ENCODE measurements at places on chromosomes 1 and 21.

DNA sequence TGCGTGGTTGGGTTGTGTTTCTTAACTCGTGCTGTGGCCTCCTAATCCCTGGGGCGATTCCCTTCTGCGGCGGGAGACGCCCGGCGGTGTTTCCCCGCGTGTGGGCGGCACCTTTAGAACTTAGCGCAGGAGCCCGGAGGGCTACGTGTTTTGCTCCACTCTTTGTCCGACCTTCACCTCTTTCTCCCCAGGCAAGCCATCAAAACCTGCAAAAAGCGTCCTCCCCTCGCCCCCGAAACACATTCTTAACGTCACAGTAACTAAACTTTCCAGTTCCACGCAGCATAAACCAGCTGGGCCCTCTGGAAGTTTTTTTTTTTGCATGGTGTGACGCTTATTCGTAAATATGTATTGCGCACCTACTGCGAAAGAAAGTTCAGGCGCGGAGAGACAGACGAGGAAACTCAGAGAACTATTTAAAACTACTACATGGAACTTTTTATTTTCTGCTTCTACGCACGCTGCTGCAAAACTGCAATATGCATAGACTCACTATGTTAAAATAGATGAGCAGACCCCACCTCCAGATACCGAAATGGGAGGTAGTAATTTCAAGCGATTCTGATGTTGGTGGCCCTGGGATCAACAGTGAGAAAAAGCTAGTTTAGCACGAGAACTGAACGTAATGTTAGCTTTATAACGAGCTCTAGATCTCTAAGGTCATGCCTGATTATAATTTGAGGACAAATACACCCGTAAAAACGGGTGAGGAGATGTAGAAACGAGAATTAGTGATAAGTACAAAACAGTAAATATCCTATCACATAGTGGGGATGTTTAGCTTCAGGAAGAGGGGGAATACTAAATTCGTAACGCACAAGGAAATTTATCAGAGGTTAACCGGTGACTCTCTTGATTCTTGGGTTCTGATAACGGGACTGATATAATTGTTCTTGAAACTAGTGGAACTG is 920 bp downstream of the MTR start:
- no peak for DNase-seq

- no peak for DNase-seq
These were observed 528.5 kb downstream of the MATN1 start for GRCh38 chr1:30194741-30195423.

DNA sequence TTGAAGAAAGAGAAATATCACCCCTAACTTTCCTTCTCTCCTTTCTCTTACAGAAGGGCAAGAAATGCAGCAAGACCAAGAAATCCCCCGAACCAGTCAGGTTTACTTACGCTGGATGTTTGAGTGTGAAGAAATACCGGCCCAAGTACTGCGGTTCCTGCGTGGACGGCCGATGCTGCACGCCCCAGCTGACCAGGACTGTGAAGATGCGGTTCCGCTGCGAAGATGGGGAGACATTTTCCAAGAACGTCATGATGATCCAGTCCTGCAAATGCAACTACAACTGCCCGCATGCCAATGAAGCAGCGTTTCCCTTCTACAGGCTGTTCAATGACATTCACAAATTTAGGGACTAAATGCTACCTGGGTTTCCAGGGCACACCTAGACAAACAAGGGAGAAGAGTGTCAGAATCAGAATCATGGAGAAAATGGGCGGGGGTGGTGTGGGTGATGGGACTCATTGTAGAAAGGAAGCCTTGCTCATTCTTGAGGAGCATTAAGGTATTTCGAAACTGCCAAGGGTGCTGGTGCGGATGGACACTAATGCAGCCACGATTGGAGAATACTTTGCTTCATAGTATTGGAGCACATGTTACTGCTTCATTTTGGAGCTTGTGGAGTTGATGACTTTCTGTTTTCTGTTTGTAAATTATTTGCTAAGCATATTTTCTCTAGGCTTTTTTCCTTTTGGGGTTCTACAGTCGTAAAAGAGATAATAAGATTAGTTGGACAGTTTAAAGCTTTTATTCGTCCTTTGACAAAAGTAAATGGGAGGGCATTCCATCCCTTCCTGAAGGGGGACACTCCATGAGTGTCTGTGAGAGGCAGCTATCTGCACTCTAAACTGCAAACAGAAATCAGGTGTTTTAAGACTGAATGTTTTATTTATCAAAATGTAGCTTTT is 2.4 kb downstream of the CCN1 start:
- no peak for DNase-seq

DNA sequence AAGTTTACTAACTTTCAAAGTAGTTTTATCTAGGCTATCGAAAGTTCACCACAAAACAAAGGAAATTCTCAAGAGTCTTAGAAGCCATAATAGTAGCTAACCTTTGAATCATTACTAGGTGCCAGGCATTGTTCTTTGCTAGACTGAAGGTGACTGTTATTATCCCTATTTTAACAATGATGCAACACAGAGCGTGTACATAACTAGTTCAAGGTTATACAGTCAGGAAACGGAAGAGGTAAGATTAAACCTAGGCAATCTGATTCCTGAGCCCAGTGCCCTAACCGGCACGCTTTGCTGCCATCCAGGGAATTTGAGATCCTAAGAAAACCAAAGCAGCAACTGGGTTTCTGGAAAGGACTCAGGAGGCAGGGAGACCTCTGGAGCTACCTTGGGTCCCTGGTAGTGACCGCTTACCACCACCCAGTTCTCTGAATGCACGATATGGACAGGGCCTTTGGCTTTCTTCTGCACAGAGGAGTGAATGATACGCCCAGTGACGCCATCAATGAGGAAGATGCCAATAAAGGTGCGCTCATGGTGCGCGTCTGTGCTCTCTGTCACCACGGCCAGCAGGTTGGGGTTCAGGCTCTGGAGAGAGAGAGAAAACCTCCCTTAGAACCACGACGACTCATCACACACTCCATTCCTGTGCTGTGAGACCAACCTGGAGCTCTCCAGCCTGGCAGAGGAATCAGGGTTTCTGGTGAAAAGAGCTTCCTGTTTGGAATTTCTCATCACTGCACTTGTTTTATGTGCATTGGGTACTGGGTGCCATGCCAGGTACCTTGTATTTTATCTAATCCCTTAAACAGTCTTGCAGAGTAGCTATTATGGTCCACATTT is 13.1 kb upstream of the UBR4 start:
- DNase-seq = no peak

DNA sequence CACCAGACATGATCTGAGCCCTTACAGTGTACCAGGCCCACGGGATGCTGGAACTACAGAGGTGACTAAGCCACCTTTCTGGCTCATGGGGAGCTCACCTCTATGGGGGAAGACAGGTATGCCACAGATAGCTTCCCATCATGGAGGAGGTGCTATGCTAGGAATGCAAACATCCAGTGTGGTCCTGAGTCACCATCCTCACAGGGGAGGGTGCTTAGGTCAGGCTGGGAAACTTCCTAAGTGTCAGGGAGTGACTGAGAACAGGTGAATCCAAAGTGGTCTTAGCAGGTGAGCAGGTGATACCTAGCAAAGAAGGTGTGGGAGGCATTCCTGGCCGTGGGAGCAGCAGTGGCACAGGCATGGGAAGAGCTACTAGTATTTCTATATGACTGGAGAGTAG is 8.6 kb upstream of the RASSF5 start:
- DNase-seq = no peak

GRCh38 chr1:241716915-241717656 is 65.0 kb downstream of the WDR64 start:
- no peak for DNase-seq

DNA sequence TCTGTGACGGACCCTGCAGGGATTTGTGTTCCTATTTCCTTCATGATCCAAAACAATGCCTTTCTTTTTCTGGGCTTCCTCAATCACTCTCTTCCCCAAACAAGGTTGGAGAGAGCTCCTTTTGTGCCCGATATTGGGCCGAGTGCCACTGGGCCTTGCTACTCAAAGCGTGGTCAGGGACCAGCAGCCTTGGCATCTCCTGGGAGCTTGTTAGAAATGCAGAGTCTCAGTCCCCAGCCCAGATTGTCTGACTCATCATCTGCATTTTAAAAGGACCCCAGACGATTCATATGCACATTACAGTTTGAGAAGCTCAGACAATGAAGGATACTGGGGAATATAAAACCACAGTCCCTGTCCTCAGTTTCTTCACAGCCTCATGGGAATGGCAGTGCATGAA is 19.9 kb downstream of the ADORA1 start:
- DNase-seq = no peak

- no peak for DNase-seq
These were observed 81.7 kb downstream of the SSBP3 start for GRCh38 chr1:54324251-54325140.

DNA sequence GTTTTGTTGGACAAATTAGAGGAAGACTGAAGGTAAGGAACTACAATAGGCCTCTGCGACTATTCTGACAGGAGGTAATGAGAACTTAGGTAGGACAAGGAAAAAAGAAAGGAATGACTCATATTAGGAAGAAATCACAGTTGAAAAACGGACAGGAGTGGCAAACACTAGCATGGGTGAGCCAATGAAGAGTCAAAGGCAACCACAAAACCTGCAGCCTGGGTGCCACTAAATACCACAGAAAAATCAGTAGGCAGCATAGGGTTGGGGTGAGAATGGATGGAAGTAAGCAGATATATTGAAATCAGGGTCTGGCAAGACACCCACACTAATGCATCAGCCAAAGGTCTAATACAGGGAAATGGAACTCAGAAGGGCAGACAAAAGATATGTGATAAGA is 10.0 kb downstream of the RBM34 start:
- DNase-seq = no peak

- no peak for DNase-seq
These were observed 131.2 kb downstream of the SIM2 start for GRCh38 chr21:36830100-36830499.

GRCh38 chr1:11272544-11272831 is 510 bp upstream of the UBIAD1 start:
- no peak for DNase-seq

DNA sequence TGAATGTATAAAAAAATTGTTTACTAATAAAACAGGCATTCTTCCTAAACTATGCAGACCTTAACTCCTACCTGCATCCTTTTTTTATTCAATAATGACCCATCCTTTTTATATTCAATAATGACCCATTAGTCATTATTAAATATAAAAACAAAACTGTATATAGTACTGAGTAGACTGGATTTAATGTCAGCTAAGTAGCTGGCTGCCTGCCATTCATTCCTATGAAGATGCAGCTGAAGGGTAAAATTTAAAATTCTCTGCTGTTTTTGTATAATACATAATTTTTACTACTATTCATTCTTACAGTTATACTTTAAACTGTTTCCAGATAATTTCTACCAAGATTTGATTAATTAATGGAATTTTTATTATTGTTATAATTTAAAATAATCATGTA is 79.3 kb downstream of the DENND1B start:
- DNase-seq = no peak

DNA sequence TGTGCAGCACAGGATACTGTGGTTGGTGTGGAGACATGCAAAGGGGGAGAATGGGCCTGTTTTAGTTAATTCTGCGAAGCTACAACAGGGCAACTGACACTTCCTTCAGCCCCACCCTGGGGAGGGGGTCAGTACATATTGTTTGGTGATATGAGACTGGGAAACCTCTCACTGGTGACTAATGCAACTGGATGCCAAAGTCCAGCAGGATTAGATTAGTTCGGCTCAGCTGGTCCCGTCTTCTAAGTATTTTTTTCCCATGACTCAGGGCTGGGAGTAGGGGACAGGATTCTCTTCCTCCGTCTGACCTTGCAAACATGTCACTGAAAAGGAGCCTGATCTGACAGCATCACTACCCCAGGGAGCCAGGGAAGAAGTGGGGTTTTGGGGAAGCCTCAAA is 43.0 kb downstream of the PLXNA2 start:
- no peak for DNase-seq

DNA sequence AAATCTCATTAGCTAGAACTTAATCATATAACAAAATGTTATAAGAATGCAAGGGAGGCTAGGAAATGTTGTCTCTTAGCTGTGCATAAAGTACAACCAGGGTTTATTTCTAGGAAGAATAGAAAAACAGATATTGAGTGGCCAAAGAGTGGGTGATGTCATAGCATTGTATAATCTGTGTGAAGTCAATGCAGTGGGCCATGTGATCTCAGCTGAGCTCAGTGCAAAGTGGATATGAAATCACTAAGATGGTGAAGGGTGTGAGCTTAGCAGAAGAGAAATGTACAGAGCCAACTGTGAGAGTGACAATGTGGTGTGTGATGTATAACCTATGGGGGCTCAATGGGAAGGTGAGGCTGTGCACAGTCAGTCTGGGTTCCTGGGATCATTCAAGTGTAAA is 29.7 kb upstream of the DUSP23 start:
- DNase-seq = no peak

- no peak for DNase-seq
These were observed 138.6 kb downstream of the RERE start for GRCh38 chr1:8678673-8679394.

- DNase-seq = no peak
These were observed 7.3 kb downstream of the CCN1 start for GRCh38 chr1:85587841-85588240.

DNA sequence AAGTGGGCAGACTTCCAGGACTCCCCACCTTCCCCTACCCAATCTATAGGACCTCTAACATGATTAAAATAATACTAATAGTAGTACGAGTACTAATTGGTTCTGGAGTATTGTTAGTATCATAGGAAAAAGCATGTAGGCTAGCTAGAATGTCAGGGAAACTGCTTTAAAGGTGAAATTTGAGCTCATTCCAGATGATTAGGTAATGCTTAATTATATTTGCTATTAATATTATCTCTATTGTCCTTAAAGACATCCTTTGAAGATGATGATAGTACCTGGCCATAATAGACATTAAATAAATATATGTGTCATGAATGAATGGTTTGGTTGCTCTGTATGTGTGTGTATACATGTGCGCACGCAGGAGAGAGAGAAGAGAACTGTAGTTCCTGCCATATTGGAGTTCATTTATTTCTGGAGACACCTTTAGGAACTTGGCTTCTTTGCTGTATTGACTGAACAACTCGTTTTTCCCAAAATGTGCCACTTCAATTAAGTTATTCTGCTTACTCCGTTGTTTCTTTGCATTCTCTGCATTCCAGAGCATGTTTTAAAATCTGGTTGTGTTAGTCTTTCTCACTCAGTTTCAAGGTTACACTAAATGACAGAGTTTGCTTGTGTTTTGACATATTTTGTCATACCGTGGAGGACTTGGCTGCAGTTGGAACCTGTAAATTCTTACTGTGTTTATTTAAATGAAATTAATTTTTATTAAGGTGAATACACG is 117.1 kb downstream of the OSBPL9 start:
- DNase-seq = no peak

- no peak for DNase-seq
These were observed 28.7 kb downstream of the COL6A2 start for GRCh38 chr21:46126309-46127238.

- no peak for DNase-seq
These were observed 43.9 kb downstream of the SDC3 start for GRCh38 chr1:30864681-30865080.

GRCh38 chr21:42621819-42622177 is 31.6 kb upstream of the PDE9A start:
- no peak for DNase-seq

GRCh38 chr1:169049258-169049938 is 57.1 kb upstream of the ATP1B1 start:
- DNase-seq = no peak

- peak; percentile 54 for DNase-seq
These were observed at the start of gene MRPL9 for GRCh38 chr1:151762941-151763921. Gene MRPL9, minus strand, starts transcription at chr1:151763496. Its CDS starts 17 bp downstream, at chr1:151763479.

All from stimulated activated CD8-positive, alpha-beta memory T cell treated with anti-CD3 and anti-CD28 coated beads, Interleukin-4, amount 100 ng/mL, for 1 hour (primary cell).